GM13977 (cell line): ENCODE measurements at places on chromosomes 16 and 17.

DNA sequence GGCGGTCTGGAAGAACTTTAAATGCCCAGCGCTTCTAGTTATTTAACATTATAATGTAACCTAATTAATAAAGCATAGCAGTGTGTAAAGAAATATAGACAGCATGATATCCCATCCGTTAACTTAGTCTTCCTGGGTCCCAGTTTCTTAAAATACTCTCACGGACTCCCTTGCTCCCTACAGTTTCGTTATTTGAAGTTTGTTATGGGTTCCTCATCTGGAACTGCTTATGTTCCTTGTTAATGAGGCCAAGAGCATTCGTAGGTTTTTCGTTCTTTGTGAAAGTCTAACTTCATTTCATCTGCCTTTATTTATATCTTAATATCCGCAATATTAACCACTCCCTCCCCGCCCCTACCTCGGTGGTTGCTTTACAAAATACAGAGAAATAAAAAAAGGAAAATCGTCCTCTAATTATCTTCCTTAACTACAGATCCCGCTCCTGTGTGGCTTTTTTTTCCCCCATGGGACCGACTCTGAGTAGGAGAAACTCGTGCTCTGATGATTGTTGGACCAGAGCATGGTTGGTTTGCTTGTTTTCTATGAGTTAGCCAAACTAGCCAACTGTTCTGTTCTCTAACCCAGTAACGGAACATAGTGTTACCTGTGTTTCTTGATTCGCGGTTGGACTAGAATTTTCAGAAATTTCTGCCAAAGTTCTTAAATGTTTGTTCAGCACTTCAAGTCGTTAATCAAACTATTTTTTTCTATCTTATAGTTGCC lies 863 bp downstream of the ADPRM start:
- peak; percentile 25 for DNase-seq

- DNase-seq, result no peak
Observed at GRCh38 chr17:82793974-82794630, 42.2 kb downstream of the TBCD start.

DNA sequence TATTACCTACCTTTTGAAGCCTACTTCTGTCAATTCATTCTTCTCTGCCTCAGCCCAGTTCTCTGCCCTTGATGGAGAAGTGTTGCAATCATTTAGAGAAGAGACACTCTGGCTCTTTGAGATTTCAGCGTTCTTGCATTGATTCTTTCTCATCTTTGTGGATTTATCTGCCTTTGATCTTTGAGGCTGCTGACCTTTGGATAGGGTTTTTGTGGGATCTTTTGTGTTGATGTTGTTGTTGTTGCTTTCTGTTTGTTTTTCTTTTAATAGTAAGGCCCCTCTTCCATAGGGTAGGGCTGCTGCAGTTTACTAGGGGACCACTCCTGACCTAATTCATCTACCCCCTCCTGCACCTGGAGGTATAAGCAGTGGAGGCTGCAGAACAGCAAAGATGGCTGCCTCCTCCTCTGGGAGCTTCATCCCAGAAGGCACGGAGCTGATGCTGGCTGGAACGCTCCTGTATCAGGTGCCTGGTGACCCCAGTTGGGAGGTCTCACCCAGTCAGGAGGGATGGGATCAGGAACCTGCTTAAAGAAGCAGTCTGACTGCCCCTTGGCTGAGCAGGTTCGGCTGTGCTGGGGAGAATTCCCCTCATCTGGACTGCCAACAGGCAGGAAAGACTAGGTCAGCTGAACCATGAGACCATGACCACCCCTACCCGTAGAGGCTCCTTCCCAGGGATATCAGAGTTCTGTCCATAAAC lies 28.0 kb downstream of the NFATC3 start:
- DNase-seq, result no peak

DNA sequence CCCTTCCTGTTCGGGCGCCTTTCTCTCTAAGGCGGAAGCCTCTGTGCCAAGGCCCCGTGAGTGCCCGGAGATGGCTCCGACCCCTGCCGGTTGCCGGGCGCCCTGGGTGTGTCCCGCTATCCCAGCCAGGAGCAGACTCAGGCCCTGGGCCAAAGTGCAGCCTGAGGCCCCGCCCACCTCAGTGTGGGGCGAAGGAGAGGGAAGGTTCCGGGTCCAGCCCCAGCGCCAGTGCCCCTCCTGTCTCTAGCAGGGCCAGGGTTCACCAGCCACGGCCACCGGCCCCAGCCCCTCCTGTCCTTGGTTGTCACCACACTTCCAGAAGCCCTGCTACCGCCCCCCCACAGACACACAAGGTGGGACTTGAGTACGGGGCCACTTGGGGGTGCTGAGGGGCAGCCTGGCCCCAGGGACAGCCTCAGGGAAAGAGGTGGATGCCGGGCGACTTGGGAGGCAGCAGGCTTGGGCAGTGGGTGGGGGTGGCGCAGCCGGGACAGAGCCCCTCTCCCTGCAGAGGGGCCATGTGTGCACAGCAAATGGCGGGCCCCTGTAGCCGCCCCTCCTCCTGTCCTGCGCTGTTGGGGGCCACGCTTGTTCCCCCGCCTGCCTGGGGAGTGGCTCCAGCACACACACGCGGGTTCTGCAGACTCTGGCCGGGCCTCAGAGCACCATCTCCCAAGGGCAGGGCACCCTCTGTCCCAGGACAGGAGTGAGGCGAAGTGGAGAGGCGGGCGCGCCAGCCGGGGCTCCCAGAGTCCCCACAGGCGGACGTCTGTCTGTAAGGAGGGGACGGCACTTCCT lies 6.0 kb downstream of the C1QTNF8 start:
- no peak for DNase-seq

DNA sequence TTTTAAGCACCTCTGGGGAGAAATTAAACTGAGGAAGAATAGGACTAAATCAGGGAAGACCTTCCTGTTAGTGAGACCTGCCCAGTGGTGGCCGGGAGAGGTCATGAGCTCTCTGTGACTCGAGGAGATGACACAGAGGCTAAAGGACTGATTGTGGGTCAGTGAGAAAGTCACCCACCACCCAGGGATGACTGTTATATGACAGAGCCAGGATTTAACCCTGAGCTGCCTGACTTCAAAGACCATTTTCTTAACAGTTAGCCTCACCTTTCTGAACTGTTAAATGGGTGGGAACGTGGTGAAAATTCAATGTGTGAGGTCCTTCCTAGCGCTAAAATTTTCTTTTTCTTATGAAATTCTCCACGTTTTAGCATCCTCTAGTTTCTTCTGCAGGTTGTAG lies 72.5 kb downstream of the WSB1 start:
- DNase-seq, result no peak

DNA sequence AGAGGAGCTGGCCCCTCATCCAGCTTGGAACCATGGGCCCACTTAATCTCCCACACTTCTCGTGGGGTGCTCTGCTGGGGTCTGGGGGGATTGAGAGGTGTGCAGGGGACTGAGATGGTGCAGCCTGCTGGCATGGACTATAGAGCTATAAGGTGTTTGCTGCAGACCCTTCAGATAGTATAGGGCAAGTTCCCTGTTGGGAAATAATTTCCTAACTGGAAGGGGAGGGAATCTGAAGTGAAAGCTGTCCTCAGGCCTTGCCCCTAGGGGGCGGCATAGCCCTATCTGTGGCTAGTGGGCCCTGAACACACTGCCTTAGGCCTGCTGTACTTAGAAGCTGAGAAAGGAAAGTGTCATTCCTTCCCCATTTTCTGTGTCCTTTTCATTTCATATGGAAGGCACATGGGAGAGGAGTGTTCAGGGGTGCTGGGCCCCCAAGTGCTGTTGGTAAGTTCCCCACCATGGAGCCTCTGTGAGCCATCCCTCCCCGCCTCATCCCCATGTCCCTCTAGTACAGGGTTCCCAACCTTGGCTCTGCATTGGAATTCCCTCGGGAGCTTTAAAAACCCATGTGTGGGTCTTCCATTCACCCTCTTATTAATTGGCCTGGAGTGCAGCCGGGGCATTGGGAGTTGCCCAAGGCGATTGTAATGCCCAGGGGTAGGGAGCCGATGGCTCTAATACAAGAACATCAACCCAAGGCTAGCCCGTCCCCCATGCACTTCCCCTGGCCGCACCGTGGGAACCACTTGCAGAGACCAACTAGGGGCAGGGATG lies 19.7 kb downstream of the GOSR2 start:
- DNase-seq, result peak; percentile 70

- no peak for DNase-seq
Observed at GRCh38 chr17:57755480-57756070, 10.5 kb upstream of the CCDC182 start.

GRCh38 chr17:27873746-27874145 lies 19.4 kb downstream of the LYRM9 start:
- DNase-seq, result no peak

DNA sequence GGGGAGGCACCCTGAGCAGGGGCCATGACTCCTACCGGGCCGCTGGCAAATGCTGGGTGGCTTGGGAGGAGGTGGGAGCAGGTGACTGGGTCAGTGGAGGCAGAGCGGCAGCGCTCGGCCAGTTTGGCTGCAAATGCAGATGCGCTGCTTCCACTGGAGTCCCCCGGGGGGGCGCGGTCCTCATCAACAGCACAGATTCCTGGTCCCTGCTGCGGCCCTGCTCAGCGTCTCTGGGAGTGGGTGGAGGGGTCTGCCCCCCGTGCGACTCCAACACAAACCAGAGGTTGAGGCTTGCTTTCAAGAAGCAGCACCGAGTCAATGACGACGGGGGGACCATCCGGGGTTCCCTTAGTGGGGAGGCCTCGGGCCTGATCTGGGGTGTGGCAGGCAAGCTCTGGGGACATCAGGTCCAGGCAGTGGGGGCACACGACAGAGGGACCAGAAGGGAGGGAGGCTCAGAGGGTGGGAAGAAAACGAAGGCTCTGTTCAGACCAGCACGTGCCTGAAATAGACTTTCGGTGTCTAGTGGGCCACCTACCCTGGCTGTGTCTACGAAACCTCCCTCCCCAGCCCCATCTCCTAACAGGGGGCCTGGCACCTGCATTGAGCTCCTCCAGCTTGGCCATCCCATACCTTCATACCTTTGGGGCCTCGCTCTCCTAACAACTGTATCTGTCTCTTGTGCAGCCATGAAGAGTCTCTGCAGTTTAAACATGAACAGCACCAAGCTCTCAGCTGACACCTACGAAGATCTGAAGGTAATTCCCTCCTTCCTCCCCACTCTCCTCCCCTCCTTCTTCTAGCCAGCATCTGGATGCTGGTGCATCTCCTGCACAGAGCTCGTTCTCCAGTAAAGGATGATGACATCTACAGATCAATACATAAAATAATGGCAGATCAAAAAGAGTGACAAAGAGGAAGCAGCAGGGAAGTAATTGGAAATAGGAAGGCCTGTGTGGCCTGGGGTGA lies 72.5 kb upstream of the PLCG2 start:
- DNase-seq, result no peak

GRCh38 chr16:69823831-69824563 lies 61.9 kb downstream of the WWP2 start:
- peak; percentile 58 for DNase-seq

DNA sequence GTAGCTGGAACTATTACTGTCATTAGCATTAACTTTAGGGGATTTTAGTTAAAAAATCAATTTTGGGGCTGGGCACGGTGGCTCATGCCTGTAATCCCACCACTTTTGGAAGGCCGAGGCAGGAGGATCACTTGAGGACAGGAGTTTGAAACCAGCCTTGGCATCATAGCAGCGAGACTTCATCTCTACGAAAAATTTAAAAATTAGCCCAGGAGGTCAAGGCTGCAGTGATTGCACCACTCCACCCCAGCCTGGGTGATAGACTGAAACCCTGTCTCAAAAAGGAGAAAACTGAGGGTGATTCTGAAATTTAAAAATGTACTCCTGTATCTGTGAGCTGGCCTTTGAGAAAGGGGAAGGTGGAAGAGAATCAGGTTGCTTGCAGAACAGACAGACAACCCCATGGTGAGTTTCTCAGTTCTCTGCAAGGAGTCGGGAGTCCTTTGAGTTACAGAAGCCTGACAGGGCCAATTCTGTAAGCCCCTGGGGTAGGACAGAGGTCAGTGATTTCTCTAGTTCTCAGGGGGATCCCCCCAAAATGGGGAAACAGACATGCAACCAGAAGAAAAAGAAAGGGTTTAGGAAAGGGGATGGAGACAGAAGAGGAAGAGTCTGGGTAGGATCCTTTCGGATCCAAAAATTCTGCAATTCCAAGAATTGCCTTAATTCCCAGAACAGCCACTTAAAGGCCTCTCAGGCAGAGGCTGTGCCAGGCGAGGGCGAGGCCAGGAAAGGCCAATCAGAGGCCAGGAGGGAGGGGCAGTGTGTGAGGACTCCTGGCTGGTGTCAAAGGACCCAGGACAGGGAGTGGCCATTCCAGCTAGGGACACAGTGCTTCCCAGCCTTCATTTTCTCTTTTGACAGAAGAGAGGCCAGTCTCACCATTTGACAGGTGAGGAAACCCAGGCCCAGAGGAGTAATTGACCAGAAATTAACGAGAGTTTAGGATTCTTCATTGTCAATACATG lies 6.7 kb downstream of the NUPR1 start:
- DNase-seq, result no peak

GRCh38 chr17:45732926-45733505 lies 51.1 kb upstream of the CRHR1 start:
- DNase-seq, result no peak

DNA sequence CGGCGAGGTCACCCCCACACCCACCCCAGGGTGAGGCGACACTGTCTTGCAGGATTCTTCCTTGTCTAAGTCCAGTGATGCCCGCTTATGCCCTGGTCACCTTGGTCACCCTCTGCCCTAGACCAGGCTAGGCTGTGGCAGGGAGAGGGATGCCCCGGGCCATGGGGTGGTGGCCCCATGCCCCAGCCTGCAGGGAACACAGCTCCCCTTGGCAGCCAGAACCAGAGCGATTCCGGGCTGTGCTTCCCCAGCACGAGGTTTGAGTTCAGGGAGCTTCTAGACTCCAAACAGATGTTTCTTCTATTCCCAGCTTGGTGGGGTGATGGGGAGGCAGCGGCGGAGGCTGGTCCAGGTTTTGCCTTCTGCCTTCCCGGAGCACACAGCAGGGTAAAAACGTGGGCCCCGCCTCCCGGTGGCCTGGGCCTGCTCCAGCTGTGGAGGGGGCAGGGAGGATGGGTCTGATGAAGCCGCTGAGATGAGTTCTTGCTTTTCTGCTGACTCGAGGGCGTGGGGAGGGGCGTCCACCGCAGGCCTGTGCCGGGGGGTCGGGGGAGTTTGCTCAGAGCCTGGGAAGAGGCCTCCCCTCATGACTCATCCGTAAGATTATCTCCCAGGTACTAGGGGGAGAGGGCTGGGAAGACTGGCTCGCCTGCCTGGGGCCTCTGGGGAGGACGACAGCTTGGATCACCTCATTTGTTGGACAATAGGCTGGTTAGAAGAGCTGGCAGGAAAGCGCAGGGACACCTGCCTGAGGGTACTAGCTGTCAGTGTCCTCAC lies 15.4 kb downstream of the SMTNL2 start:
- no peak for DNase-seq

- DNase-seq, result no peak
Observed at GRCh38 chr17:80795754-80796153, 195.9 kb upstream of the CHMP6 start.

DNA sequence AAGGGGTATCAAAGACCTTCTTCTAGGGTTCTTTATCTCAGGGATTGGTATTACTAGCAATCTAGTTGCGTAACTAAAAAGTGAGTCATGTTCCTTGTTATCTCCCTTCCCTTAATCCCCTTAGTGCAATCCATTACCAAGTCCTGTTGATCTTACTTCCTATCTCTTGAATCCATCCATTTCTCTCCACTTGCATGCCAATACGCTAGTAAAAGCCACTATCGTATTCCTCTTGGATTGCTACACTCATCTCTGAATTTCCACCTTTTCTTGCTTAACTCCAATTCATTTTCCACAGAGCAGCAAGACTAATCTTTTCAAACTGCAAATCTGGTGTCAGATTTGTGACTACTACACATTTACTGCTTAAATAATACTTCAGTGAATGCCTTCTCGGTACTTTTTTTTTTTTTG lies 1.8 kb upstream of the ADAT1 start:
- no peak for DNase-seq
